ENCODE measurements at places on chromosomes 5 and 9. TPM values are rescaled to one million over a fixed set of nuclear protein-coding genes. Genes with fewer than 3 reads are reported as not detected.

- DNase-seq, result no peak
Measured at GRCh38 chr5:143173139-143173889, 230.2 kb downstream of the NR3C1 start.

DNA sequence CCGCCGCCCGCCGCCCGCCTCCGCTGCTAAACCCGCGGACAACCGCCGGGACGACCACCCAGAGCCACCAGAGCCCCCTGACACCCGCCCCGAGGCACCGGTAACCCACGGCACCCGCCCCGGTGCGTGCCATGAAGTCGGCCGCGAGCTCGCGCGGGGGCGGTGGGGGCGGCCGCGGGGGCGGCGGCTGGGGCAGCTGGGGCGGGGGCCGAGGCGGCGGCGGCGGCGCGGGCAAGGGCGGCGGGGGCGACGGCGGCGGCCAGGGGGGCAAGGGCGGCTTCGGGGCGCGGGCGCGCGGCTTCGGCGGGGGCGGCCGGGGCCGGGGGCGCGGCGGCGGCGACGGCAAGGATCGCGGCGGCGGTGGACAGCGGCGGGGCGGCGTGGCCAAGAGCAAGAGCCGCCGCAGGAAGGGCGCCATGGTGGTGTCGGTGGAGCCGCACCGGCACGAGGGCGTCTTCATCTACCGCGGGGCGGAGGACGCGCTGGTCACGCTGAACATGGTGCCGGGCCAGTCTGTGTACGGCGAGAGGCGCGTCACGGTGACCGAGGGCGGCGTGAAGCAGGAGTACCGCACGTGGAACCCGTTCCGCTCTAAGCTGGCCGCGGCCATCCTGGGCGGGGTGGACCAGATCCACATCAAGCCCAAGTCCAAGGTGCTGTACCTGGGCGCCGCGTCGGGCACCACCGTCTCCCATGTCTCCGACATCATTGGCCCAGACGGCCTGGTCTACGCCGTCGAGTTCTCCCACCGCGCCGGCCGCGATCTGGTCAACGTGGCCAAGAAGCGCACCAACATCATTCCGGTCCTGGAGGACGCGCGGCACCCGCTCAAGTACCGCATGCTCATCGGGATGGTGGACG is 499 bp downstream of the FBLL1 start:
- DNase-seq, result no peak

DNA sequence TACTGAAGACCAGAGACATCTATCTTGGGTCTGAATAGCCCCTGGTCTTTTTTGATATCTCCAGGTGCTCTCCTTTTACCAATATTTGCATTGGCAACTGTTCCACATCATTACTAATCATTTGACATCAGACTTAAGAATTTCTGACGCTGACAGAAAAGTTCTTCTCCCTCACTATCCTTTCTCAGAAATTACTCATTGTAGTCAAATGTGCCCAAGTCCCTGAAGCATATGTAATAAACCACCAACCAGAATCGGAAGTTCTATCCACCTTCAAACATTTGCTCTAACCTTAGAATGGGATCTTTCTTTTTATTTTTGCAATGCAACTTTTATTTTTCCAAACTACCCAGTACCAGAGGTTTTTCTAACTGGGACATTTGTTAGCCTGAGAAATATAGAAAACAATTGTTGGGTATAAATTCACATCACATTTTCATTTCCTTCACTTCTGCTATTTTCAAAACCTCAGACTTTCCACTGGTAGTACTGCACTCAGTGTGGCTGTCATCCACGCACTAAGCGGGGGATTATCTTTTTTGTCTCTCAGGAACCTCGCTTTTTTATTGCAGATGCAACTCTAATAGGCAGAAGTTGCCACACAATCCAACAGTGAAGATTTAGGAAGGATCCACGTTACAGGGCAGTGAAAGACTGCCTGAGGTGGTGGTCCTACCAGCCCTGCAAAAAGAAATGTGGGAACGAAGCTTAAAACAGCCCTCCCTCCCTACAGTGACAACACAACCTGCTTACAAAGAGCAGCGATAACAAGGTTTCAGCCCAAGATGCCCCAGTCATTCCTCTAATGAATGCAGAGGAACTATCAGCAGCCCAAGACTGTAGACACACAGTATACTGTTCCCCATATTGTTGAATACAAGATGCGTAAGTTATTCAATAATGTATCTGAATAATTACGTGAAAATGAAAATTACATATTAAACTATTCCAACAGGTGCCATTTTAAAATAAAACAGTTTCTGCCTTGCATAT is 201.2 kb downstream of the EBF1 start:
- DNase-seq, result no peak

- DNase-seq, result no peak
Measured at GRCh38 chr5:143870362-143870761, 58.4 kb downstream of the HMHB1 start.

GRCh38 chr5:150945947-150946346 is 41.2 kb upstream of the ZNF300 start:
- DNase-seq, result no peak

C9orf153 gene
- total RNA-seq, result 1.3 TPM

Data from aorta (tissue), 5 donors.